ENCODE measurements at places on chromosomes 1 and 21.

GRCh38 chr1:77143529-77144121 lies 75.6 kb downstream of the PIGK start:
- no peak for DNase-seq

- DNase-seq = peak; percentile 74
Observed at GRCh38 chr1:58779801-58780382, 4.0 kb downstream of the JUN start.

- no peak for DNase-seq
Observed at GRCh38 chr1:208098773-208099172, 145.4 kb downstream of the PLXNA2 start.

DNA sequence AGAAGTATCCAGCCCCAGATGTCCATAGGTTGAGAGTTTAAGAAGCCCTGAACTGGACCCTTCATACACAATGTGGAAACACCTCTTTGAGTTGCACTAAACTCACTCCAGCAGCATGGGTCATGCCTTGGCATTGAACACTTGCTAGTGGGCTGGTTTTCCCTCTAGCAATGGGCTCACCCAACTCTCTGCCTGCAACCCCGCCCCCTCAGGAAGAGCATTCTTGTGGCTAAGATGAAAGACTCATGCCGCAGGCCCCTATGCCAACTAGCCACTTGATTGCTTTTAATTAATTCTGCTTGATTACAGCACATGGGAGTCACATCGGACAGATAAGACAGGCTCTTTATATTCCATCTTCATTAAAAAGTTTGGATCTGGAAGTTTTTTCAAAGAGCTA lies 136.5 kb upstream of the GJB5 start:
- no peak for DNase-seq

DNA sequence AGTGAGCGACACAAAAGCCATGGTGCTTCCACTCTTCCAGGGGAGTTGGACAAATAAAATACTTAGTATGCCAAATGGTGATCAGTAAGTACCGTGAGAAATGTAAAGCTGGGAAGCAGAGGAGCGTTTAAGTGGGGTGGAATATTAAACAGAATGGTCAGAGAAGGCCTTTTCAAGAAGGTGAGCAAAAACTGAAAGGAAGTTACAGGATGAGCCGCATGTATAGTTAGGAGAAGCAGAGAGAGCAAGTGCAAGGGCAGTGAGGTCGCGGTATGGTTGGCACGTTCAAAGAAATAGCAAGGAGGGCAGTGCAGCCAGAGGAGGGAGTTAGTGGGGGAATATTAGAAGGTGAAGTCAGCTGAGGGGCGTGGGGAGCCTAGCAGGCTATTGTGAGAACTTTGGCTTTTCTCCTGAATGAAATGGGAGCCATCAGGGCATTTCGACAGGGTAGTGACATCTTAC lies 748 bp upstream of the ATP6V0B start:
- no peak for DNase-seq

DNA sequence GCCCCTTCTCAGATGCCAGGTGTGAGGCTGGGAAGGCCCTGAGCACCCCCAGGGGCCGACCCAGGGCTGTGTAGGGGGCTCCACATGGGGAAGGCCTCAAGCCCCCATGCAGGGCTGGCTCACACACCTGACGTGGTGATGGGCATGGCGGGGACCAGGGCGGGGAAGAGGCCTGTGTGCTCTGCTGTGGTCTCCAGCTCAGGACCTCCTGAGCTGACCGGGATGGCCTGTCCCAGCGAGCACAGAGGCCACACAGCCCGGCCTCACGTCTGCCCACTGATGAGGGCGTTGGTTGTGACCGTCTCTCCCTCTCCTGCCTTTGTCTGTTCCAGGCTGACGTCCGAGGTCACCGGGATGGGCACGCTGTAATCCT lies 40.2 kb upstream of the COL6A1 start:
- no peak for DNase-seq

DNA sequence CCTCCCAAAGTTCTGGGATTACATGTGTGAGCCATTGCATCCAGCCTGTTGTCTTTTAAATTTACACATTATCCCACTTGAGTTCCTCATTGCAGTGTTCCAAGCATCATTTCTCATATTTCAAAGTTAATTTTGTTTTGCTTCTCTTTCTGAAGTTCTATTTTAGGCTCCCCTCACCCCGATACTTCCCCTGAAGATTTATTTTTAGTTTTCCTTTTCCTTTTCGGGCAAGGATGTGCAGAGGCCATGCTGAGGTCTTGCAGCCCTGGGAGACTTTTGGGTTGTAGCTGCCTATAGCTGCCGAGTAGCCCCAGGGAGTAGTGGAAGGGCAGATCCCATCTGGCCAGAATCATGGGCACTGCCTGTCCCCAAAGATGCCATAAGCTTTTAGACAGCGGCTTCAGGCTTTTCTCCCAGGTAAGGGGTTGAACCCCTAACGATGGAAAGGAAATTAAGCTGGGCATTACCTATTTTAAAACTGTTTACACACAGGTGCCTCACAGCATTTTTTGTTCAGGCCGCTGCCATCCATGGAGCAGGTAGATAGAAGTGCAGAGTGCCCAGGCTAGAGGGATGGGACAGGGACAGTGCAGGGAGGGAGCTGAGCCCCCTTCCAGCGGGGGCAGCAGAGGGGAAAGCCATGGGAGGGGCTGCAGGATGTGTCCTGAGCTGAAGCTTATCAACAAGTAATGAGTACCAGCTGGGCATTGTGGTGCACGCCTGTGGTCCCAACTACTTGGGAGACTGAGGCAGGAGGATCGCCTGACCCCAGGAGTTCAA lies 15.9 kb downstream of the PSEN2 start:
- DNase-seq = no peak

GRCh38 chr1:174858301-174858700 lies 141.4 kb upstream of the CACYBP start:
- no peak for DNase-seq

DNA sequence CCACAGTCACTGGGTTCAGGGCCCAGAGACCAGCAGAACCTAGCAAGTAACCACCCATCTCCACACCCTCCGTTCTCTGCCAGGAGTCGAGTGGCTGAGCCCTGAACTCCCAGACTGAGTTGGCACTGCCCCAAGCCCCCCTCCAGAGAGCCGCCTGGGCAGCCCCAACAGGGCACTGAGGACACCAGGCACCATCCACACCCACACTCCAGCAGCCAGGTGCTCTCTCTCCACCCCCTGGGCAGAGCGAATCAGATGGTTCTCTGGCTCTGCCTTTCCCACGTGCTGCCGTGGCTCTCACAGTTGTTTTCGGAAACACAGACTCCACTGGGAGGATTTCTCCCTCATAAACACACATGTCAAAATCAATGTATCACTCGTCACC lies 13.6 kb downstream of the WDR4 start:
- DNase-seq = no peak
